ENCODE measurements at places on chromosomes 6 and 20. TPM values are rescaled to one million over a fixed set of nuclear protein-coding genes. Genes with fewer than 3 reads are reported as not detected.

Gene BMP7
- 3.8 TPM for total RNA-seq

Gene IBTK
- 37.4 TPM for total RNA-seq

Gene TINAG
- total RNA-seq: 0.04 TPM

Gene SLC16A10
- 5.1 TPM for total RNA-seq

DNA sequence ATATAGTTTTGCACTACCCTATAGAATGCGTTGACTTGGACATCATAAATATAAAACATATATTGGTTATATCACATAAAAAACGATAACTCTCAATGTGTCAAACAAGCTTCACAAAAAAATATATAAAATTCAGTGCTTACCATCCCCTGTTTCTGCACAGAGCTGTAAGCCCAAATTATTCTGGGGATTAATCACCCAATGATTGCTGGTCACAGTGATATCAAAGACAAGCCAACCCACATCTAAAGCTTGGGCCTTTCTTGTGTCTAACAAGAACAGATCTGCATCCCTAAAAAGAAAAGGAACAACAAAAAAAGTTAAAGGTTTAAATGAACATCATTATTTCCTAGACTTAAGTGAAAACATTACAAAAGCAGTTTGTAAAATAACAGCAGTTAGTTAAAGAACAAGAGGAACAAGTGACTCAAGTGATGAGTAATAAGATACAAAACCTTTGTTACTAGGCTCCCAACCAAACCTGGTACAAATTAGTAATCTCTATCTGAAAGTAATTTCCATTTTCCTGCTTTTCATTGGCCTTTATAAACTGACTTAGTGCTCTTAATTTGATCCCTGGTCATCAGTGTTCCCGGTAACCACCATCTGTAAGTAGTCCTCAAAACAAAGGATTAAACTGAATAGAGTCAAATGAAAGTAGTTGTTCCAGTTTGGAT is 81.1 kb downstream of the BMP5 start:
- no peak overlapping the region for H3K27ac ChIP-seq
- no peaks in the 10 kb centered on the region for H3K36me3 ChIP-seq
- H3K27me3 ChIP-seq: no peaks in the 10 kb centered on the region
- H3K4me1 ChIP-seq: no peaks in the 10 kb centered on the region

GRCh38 chr6:39945626-39946025 is 11.4 kb upstream of the MOCS1 start:
- peaks cover 5% of the 10 kb centered on the region for H3K27me3 ChIP-seq
- DNase-seq: no peak
- no peaks in the 10 kb centered on the region for H3K36me3 ChIP-seq
- no peaks in the 10 kb centered on the region for H3K4me1 ChIP-seq

Measured in muscle of leg (tissue), 16 donors.